ENCODE measurements at places on chromosomes 2 and 18. TPM values are rescaled to one million over a fixed set of nuclear protein-coding genes. Genes with fewer than 3 reads are reported as not detected.

The MFF gene
- 149 TPM for polyA plus RNA-seq

The SLC9A4 gene
- 8.1 TPM for polyA plus RNA-seq

The DCDC2C gene
- polyA plus RNA-seq: not detected

The RIT2 gene
- not detected for polyA plus RNA-seq

The ACMSD gene
- 50.2 TPM for polyA plus RNA-seq

The MAP3K19 gene
- polyA plus RNA-seq: 0.78 TPM

The HOXD12 gene
- 0.28 TPM for polyA plus RNA-seq

The SPHKAP gene
- polyA plus RNA-seq: 2.3 TPM

The ASPRV1 gene
- 4.6 TPM for polyA plus RNA-seq

The ZSWIM2 gene
- not detected for polyA plus RNA-seq

The PTH2R gene
- 43.1 TPM for polyA plus RNA-seq

The GRB14 gene
- polyA plus RNA-seq: 53.0 TPM

The RNF25 gene
- polyA plus RNA-seq: 49.4 TPM

The KLHL30 gene
- polyA plus RNA-seq: 0.18 TPM

DNA sequence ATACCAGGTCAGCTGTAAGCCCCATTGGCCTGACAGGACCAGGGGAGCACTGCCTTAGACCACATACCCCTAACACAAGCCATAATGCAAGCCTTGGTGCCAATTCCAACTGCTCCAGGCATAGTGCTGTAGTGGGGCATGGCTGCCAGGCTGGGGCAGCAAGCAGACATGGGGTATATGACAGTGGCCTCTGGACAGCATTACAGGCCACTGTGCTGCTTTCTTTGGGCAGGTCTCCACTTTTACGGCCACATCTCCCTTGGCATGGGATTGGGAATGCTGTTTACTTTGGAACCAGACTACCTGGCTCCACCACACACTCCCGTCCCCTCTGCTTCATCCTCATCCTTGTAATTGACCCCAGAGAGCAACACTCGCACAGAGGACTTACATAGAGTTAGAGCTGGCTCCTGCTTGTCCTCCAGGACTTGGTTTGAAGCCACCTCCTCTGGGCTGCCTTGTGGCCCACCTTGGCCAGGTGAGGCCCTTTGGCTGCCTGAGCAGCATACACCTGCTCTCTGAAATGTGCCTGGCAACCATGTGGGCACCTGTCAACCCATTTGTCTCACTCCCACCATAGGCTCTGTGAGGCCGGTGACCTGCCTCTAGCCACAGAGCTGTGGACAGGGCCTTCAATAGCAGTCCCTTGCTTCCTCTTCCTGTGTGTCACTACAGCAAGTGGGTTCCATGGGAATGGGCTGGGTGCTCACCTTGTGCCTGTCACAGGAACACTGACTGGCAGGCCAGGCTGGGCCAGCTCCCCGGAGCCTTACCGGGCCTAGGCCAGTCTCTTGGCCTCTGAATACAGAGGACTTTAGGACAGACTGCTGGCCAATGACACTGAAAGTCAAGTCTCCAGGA is 262.6 kb upstream of the HS6ST1 start:
- DNase-seq: no peak

- DNase-seq: no peak
These were observed 118.9 kb downstream of the WDR7 start for GRCh38 chr18:56770097-56770496.

DNA sequence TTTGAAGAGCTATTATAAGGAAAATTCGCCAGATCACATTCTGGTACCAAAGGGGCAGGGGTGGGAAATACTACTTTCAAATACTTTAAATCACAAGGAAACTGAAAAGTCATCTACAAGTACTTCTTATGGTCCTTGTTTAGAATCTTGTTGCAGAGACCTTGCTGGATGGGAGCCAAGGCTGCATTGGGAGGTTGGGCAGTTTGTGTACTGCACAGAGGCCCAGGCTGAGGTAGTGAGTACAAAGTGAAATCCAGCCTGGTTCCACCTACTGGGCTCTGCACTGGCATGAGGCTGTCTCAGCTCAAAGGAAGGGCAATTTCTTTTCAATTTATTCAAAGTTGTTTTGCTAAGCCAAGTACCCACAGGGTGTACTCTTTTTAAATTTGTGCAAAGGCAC is 140.3 kb upstream of the DLX2 start:
- DNase-seq: no peak

- no peak for DNase-seq
These were observed 1655.3 kb upstream of the ACVR2A start for GRCh38 chr2:146189541-146189940.

- no peak for DNase-seq
These were observed 41.2 kb upstream of the PEX13 start for GRCh38 chr2:60976256-60976850.

GRCh38 chr18:63897072-63897471 is 9.6 kb downstream of the SERPINB2 start:
- no peak for DNase-seq

- DNase-seq: no peak
These were observed 169.1 kb upstream of the KLF7 start for GRCh38 chr2:207334624-207335371.

- DNase-seq: no peak
These were observed 1.4 kb downstream of the RBKS start for GRCh38 chr2:27888790-27889189.

- no peak for DNase-seq
These were observed 34.5 kb downstream of the ADCYAP1 start for GRCh38 chr18:939166-939565.

- no peak for DNase-seq
These were observed 68.4 kb downstream of the PID1 start for GRCh38 chr2:229202646-229203045.

GRCh38 chr18:30920757-30921156 is 121.8 kb downstream of the DSC3 start:
- no peak for DNase-seq

- DNase-seq: no peak
These were observed 12.3 kb downstream of the B3GNT2 start for GRCh38 chr2:62208074-62208757.

DNA sequence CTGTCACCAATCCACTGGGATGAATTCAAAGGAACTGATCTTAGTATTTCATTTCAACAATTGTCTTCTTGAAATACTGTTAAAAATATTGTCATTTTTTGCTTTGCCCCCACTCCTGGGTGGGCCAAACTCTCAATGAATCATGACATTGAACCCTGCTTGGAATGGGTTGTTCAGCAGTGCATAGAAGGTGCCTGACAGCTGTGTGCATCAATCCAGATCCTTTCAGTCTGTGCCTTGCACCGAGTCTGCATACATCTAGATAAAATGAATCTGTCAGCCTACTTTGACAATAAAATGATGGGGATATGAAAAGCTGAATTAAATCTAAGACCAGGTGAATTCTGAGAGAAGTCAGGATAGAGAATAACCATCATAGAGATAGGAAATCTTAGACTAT is 706.6 kb downstream of the CBLN2 start:
- DNase-seq: no peak

- no peak for DNase-seq
These were observed 67.3 kb upstream of the PPP1CB start for GRCh38 chr2:28684142-28684858.

DNA sequence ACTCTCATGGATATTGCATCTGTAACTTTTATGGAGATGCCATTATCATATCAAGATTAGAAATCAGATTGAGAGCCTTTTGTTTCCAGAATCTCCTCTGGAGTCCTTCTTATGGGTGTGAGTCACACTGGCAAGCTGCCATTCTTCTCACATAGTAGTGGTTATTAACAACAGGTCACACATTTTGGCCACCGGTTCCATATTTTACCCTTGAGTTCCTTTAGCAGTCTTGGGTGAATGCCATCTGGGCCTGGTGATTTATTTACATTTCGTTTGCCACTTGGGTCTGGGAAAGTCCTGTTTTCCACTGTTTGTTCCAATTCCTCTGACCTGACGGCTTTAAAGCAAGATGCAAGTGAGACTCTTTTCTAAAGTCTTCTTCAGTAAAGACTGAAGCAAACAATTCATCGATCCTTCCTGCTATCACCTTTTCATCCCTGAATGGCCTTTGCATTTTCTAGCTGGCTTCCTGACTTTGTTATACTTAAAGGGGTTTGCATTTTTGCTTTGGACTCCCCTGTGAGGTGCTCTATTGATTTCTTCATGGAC is 80.5 kb upstream of the CAVIN2 start:
- no peak for DNase-seq

GRCh38 chr18:33755931-33756560 is 178.0 kb downstream of the ASXL3 start:
- DNase-seq: no peak

DNA sequence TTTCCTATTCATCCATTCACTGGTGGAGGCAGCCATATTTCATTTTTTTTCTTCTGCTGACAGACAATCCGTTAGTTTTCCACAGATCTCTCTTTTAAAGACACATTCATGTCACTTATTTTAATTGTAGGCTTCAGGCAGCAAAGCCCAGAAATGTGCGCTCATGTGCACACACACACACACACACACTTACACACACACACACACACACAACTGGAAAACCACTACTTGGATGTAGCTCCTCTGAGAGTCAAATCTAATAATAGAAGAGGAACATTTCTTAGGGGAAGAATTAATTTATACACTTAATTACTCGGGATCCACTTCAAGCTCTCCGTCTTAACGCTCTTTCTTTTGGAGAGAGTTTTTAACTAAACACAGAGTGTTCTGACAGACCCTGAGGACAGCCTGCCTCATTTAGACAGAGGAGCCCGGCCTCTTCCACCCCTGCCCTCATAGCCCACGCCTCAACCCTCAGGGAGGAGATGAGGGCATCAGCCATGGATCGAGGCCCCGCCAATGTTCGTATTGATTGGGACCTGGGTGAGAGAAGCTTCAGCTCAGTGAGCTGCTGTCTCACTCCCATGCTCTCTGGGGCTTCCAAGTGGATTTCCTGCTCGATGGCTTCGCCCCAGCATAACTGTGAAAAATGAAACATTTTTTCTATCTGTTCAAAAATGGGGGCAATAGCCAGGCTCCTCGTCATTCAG is 261.4 kb upstream of the SKOR2 start:
- no peak for DNase-seq

GRCh38 chr2:239164335-239164871 is 236.4 kb downstream of the HDAC4 start:
- no peak for DNase-seq

- DNase-seq: no peak
These were observed 34.0 kb downstream of the UXS1 start for GRCh38 chr2:106159866-106160785.

- no peak for DNase-seq
These were observed 83.9 kb downstream of the TPO start for GRCh38 chr2:1497122-1497611.

DNA sequence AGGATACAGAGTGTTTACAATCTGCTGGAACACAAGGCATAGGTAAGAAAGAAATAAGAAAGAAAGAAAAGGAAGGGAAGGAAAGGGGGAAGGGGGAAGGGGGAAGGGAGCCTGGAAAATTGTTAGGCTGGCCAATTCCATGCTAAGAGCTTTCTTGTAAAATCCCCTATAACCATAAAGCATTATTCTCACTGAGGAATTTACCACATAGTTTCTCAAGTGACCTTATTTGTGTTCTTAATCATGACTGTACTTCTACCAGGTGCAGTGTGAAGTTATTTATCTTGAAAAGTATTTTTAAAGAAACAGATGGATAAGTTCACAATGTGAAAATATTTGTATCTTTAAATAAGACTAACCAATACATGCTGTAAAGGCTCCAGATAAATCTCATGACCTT is 39.2 kb upstream of the KIDINS220 start:
- DNase-seq: no peak

DNA sequence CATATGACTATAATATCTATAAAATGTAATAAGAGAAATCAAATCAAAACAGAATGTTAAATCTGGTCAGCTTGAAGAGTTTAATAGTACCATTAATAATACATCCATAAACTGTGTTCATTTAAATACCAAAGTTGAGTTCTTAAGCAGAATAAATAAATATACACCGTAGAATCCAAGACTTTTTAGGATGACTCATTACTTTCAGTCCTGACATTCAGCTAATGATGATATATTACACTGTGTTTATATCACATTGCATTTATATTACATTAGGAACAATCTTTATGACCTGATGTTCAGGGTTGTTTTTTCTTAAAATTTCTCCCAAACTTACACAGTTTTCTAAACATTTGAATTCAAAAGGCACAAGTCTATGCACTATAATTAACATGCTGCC is 331.3 kb downstream of the SS18 start:
- no peak for DNase-seq

DNA sequence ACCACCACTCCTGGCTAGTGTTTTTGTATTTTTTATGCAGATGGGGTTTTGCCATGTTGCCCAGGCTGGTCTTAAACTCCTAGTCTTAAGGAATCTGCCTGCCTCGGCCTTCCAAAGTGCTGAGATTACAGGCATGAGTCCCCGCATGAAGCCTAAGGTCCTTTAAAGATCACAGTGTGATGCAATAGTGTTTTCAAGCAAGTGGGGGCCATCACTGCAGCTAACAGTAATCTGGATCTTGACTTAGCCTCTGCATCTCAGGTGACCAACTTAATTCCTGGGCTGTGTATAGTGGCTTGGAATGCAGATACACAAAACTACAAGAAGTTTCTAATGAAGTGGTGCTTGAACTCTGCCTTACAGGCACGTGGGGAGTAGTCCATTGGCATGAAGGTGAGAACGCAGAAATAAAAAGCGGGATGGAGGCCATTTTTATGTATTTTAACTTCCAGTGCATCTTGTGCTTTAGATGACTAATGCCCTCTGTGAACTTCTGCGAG is 334.4 kb upstream of the SPRED2 start:
- DNase-seq: no peak

- DNase-seq: no peak
These were observed 186.6 kb downstream of the NOL4 start for GRCh38 chr18:34038086-34038485.

GRCh38 chr2:224670203-224670602 is 46.0 kb downstream of the CCDC195 start:
- DNase-seq: no peak

DNA sequence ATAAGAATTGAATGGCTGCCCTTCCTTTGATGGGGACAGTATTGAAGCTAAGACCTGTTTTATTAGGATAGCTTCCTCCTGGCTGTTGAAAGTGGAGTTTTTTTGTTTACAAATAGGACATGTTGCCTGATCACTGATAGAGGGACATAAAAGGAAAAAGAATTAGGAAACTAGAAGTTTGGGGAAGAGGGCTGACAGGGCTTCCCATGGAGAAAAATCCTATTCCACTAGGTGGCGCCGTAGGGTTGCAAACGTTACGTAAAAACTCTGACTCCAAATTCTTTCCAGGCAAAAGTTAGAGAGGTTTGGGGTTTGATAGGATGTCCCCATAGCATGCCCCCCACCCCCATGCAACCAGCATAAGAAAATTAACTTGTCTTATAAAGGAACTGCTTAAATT is 11.1 kb upstream of the RBFA start:
- DNase-seq: no peak

- no peak for DNase-seq
These were observed 29.8 kb downstream of the ALPK2 start for GRCh38 chr18:58599106-58599505.

- DNase-seq: no peak
These were observed 315.1 kb upstream of the EPAS1 start for GRCh38 chr2:45982096-45982495.

GRCh38 chr2:70931376-70932000 is 4.2 kb upstream of the ATP6V1B1 start:
- DNase-seq: no peak

Measured in right renal cortex interstitium (tissue), 3 donors.